ENCODE measurements at places on chromosomes 4 and X. TPM values are rescaled to one million over a fixed set of nuclear protein-coding genes. Genes with fewer than 3 reads are reported as not detected.

DNA sequence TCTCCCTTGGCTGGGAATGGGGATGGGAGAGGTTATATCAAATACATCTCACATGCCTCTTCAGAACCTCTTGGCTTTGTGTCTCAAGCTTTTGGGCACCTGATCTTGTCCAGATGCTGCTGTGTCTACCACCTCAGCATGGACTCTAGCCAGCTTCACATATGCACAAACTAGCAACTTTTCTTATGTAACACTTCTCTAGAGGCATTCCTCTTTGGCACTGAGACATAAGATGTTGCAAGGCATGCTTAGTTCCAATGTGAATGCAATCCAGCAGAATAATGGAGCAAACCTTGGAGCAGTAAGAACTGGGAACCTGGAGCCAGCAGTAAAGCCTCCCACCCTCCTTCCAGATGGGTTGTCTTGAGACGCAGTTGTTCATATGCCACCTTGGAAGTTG is 113.4 kb upstream of the TMEM47 start:
- peaks cover 2% of the 10 kb centered on the region for H3K27me3 ChIP-seq
- DNase-seq, result no peak
- H3K27ac ChIP-seq, result no peak overlapping the region
- no peak overlapping the region for H3K4me3 ChIP-seq
- no peaks in the 10 kb centered on the region for H3K4me1 ChIP-seq

DNA sequence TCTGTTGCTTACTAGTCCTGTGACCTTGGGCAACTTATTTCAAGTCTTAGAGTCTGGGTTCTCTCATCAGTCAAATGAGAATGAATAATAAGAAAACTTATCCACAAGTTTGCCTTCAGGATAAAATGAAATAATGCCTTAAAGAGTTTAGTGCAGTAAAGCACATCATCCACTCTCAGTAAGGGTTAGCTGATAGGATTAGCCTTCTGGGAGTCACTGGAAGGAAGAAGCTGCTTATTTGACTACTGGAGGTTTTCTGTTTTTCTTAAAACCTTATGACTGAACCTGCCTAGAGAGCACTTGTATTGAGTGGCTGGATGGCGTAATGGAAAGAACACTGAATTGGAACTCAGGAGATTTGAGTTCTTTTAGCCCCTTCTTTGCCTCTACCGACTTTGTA is 1.8 kb downstream of the RNF128 start:
- DNase-seq, result no peak
- H3K36me3 ChIP-seq, result no peaks in the 10 kb centered on the region
- H3K4me1 ChIP-seq, result no peaks in the 10 kb centered on the region
- H3K4me3 ChIP-seq, result no peak overlapping the region
- peaks cover 21% of the 10 kb centered on the region for H3K27me3 ChIP-seq

Gene RHOXF1
- total RNA-seq, result 0.46 TPM

GRCh38 chr4:167234316-167234881 is at the start of gene SPOCK3:
TSS of gene SPOCK3 (minus strand) at chr4:167234494.
- no peaks in the 10 kb centered on the region for H3K36me3 ChIP-seq
- no peak within 1 kb of the TSS for H3K27ac ChIP-seq
- no peaks in the 10 kb centered on the region for H3K27me3 ChIP-seq
- no peak for DNase-seq
- no peaks in the 10 kb centered on the region for H3K4me1 ChIP-seq

GRCh38 chr4:153393397-153393796 is 48.9 kb downstream of the MND1 start:
- H3K4me1 ChIP-seq, result no peaks in the 10 kb centered on the region
- no peak overlapping the region for H3K4me3 ChIP-seq
- no peaks in the 10 kb centered on the region for H3K27me3 ChIP-seq
- H3K36me3 ChIP-seq, result no peaks in the 10 kb centered on the region

- no peaks in the 10 kb centered on the region for H3K36me3 ChIP-seq
- H3K27me3 ChIP-seq, result no peaks in the 10 kb centered on the region
- no peaks in the 10 kb centered on the region for H3K4me1 ChIP-seq
- no peak overlapping the region for H3K4me3 ChIP-seq
Measured at GRCh38 chr4:87188048-87188447, 32.4 kb downstream of the KLHL8 start.

- H3K27me3 ChIP-seq, result no peaks in the 10 kb centered on the region
- no peak overlapping the region for H3K4me3 ChIP-seq
- H3K36me3 ChIP-seq, result no peaks in the 10 kb centered on the region
- DNase-seq, result no peak
Measured at GRCh38 chr4:20881658-20882057, 181.4 kb downstream of the PACRGL start.

Gene CT45A1
- total RNA-seq, result not detected

Gene GPR82
- 0.74 TPM for total RNA-seq

GRCh38 chrX:133645256-133645655 is 230.0 kb upstream of the GPC4 start:
- H3K4me1 ChIP-seq, result no peaks in the 10 kb centered on the region
- no peak overlapping the region for H3K27ac ChIP-seq
- H3K4me3 ChIP-seq, result no peak overlapping the region
- no peak for DNase-seq
- no peaks in the 10 kb centered on the region for H3K36me3 ChIP-seq

Gene ELOVL6
- total RNA-seq, result 5.4 TPM

DNA sequence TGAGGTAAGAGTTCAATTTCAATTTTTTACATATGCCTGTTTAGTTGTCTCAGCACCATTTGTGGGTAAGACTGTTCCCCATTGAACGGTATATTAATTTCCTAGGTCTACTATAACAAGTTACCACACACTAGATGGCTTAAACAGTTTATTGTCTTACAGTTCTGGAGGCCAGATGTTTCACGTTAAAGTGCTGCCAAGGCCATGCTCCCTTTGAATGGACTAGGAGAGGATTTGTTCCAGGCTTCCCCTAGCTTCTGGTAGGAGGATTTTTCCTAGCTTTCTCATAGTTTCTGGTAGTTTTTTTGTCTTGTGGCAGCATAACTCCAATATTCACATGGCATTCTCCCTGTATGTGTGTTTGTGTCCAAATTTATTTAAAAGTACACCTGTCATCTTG is 149.3 kb upstream of the CYSLTR1 start:
- H3K4me3 ChIP-seq, result no peak overlapping the region
- H3K36me3 ChIP-seq, result no peaks in the 10 kb centered on the region
- H3K27me3 ChIP-seq, result no peaks in the 10 kb centered on the region
- H3K4me1 ChIP-seq, result no peaks in the 10 kb centered on the region
- no peak for DNase-seq

DNA sequence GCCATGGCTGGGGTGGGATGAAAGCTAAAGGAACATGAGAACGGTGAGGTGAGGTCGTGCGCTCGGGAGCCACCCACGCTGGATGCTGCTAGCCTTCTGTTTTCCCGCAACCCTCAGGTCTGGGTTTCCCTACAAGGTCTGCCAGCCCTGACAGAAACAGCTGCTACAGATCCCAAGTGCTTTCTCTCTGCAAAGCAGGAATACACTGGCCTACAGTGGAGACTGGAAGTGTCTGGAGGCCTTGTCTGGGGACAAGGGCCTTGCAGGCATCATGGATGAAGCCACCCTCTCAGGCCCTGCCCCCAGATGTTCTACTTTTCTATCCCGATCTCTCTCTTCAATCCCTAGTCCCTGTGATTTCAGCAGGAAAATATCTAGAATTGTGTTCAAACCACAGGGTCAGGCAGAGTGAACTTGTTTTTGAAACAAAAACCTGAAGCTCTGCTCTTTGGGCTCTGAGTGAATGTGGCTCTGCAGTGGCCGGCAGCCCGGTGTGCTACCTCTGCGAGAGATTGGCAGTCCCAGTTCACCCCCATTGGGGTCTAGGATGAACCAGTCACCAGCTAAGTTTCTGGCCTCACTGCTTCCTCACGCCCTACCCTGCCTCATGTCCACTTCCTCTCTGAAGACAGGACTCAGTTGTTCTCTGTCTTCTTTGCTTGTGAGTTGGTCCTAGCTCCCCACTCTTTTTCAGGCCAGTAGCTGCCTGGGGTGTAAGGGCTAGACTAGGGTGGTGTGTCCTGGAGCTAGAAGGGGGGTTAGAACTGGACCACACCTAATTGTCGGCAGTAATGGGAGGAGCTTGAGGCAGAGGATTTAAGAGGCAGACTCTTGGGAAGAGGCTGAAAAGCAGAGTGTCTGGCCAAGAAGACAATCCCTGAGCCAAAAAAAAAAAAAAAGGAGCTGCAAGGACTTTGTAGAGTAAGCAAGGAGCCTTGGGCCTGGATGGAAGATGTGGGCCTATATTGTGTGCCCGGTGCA is 89.6 kb downstream of the RTL5 start:
- H3K4me1 ChIP-seq, result peaks cover 7% of the 10 kb centered on the region
- H3K4me3 ChIP-seq, result no peak overlapping the region
- peaks cover 9% of the 10 kb centered on the region for H3K27me3 ChIP-seq
- no peak for DNase-seq
- H3K27ac ChIP-seq, result peak overlapping the region; percentile 47

DNA sequence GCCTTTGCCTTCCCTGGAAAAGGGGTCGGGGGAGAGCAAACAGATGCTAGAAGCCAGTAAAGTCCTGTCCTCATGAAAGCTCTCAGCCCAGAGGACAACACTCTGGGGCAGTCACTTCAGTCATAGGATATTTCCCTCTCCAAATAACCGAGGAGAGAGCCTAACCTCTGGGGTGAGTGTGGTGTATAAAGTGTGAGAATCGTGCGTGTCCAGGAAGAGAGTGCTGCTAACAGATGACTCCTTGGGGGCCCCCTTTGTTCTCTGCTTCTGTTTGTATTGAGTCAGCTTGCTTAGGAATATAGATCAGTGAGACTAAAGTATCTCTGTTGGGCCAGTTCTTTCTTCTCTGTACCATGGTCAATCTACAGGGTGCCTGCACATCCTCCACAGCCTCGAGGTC is 247.2 kb downstream of the PALLD start:
- no peak overlapping the region for H3K27ac ChIP-seq
- H3K36me3 ChIP-seq, result no peaks in the 10 kb centered on the region
- DNase-seq, result no peak
- H3K4me3 ChIP-seq, result no peak overlapping the region

DNA sequence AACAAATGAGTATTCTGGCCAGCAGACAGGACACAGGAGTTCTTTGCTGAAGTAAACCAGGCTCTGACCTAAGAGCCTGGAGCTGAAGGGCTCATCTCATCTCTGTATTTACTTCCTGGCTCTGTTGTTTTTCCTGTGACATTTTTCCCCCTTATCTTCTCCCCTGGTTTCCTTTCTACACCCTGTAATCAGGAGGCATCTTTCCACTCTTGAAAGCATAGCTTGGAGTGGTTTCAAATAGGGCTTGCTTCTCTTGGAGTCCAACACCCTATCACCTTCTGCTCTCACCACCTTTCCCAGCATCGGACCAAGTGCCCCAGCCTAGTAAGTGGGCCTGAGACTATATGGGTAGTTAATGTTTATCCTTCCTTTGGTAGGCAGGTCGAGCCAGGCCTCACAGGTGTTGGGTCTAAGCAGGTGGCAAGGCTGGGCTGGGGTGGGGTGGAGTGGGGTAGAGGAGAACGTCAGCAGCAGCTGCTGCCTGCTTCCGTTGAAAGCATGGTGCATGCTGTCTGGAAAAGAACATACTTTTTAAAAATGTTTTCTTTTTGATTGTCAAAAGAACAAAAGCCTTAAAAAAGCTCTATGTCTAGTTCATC is 1.2 kb downstream of the DRP2 start:
- H3K4me3 ChIP-seq, result no peak overlapping the region
- H3K36me3 ChIP-seq, result no peaks in the 10 kb centered on the region
- DNase-seq, result no peak
- peaks cover 10% of the 10 kb centered on the region for H3K27me3 ChIP-seq
- no peaks in the 10 kb centered on the region for H3K4me1 ChIP-seq
- no peak overlapping the region for H3K27ac ChIP-seq

DNA sequence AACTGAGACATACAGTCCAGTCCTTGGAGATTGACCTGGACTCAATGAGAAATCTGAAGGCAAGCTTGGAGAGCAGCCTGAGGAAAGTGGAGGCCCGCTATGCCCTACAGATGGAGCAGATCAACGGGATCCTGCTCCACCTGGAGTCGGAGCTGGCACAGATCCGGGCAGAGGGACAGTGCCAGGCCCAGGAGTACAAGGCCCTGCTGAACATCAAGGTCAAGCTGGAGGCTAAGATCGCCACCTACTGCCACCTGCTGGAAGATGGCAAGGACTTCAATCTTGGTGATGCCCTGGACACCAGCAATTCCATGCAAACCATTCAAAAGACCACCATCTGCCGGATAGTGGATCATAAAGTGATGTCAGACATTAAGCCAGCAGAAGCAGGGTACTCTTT is 20.4 kb upstream of the FRMPD3 start:
- H3K4me1 ChIP-seq, result no peaks in the 10 kb centered on the region
- no peak overlapping the region for H3K4me3 ChIP-seq
- H3K27ac ChIP-seq, result no peak overlapping the region
- H3K27me3 ChIP-seq, result peaks cover 6% of the 10 kb centered on the region
- DNase-seq, result peak; percentile 33
- H3K36me3 ChIP-seq, result no peaks in the 10 kb centered on the region

- H3K27ac ChIP-seq, result no peak overlapping the region
- H3K36me3 ChIP-seq, result no peaks in the 10 kb centered on the region
- no peaks in the 10 kb centered on the region for H3K27me3 ChIP-seq
- H3K4me3 ChIP-seq, result no peak overlapping the region
Measured at GRCh38 chr4:151835467-151835866, 74.7 kb upstream of the GATB start.

Gene QRFPR
- total RNA-seq, result 1.5 TPM

DNA sequence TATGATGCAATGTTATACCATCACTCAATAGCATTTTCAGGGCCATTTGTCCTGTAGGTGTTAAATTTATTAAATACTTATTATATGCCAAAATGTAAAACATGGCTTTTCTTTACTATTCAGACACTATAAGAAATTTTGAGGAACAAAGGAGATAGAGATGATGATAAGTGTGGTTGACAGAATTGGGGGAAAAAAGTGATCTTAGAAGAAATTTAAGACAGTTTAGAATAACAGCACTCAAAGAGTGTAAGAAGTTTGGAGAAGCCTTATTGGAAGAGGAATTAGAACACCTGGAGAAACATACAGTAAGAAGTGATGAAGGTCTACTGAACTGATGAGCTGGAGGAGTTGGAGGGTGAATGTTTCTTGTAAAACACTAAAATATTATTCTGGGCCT is 12.8 kb upstream of the AFP start:
- H3K36me3 ChIP-seq, result no peaks in the 10 kb centered on the region
- H3K4me3 ChIP-seq, result no peak overlapping the region
- H3K4me1 ChIP-seq, result no peaks in the 10 kb centered on the region
- no peak overlapping the region for H3K27ac ChIP-seq

GRCh38 chrX:96578781-96579180 is 105.9 kb upstream of the DIAPH2 start:
- H3K4me1 ChIP-seq, result no peaks in the 10 kb centered on the region
- H3K4me3 ChIP-seq, result no peak overlapping the region
- no peak for DNase-seq
- H3K36me3 ChIP-seq, result no peaks in the 10 kb centered on the region

Data from adrenal gland (tissue), 19 donors.